Muscle of arm (tissue), 14 donors: ENCODE measurements at places on chromosomes 5 and 9.

DNA sequence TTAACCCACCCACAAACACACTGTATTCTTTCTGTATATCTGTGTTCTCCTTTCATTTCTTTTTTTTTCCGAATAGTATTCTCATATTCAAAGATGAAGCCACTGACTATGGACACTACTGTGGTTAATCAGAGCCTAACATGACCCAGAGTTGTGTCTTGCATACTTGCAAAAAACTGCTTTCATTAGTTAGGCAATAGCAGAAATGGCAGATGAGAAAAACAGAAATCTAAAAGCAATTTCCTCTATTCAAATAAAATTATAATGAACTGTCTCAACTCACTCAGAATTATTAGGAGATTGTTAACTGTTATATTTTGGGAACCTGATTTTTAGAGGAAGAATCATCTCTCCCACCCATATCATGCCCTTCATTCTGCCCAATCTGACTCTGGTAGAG, 45.9 kb downstream of the FREM1 start:
- DNase-seq: no peak

DNA sequence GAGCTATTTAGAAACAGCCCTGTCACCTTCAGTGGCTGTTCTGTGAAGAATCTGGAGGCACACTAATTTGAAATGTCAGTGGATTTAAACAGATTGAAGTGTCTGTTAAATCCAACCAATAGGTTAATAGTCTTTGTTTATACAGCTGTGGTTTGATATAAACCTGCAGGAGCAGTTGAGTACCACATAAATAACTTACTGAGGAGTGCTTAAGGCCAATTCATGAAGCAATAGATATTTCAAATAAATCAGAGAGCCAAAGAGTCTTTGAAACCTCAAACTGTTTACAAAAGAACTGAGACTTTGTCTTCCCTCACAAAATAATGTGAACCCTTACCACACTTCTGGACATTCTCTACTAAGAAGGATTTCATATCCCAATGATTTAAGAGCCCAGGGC, 111.9 kb downstream of the FEM1C start:
- DNase-seq: no peak

- DNase-seq: no peak
These were observed 43.4 kb downstream of the RXRA start for GRCh38 chr9:134369416-134370212.

GRCh38 chr5:86858442-86858841, 240.7 kb downstream of the COX7C start:
- DNase-seq: no peak

GRCh38 chr5:125244531-125244930, 498.1 kb upstream of the ZNF608 start:
- DNase-seq: no peak

- no peak for DNase-seq
These were observed 714.2 kb upstream of the C9orf72 start for GRCh38 chr9:28287455-28287854.

GRCh38 chr9:113585555-113585954, 122.0 kb downstream of the RGS3 start:
- DNase-seq: no peak

DNA sequence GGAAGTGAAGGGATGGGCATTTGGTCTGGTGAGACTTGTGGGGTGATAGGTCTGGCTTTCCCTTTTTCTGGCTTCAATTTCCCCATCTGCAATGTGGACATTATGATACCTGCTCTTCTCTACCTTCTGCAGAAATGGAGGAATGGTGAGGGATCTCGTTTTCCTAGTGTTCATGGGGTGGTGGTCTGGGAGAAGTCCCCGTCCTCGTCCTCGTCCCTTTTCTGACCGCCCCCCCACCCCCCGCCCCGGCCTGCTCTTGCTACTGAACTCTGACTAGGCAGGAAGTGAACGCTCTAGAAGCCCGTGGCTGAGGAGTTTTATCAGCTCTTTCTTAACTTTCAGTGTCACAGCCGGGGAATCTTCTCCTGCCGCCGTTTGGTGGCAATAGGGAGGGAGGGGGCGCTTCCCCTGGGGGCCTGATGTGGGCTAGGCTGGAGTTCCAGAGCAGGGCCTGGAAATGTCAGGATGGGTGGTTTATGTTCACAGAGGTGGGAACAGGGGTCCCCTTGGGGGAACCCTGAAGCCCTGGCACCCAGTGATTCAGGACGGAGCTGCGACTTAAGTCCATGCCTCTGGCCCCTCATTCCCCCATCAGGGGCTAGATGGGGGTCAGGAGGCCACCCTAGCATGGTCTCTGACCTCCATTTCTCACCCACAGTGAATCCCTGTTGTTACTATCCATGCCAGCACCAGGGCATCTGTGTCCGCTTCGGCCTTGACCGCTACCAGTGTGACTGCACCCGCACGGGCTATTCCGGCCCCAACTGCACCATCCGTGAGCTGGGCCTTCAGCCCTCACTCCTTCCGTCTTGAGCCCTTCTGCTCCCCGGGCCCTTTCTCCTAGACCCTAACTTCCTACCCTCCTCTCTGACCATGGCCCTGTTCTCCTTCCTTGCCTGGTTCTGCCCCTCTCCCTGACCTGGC, 6.7 kb downstream of the PTGS1 start:
- no peak for DNase-seq
